ENCODE measurements at places on chromosomes 4 and X.

GRCh38 chr4:77229433-77229832, 72.4 kb downstream of the CCNG2 start:
- DNase-seq: no peak

- DNase-seq: no peak
These were observed 30.8 kb downstream of the GAB3 start for GRCh38 chrX:154720067-154720466.

GRCh38 chr4:80033581-80033980, 39.4 kb downstream of the ANTXR2 start:
- DNase-seq: no peak

DNA sequence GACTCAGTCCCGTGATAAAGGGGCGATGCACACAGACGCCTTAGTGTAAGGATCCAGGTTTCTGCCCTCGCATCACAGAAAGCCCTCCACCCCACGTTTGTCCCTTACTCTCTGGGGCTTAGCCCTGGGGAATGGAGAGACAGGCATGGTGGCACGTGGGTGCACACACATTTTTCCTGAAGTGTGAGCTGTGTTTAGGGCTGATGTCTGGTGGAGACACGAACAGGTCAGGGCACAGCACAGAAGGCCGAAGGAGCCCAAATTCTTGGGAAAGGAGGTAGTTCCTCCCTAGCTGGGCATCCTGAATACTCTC, 84.3 kb upstream of the DHRSX start:
- DNase-seq: no peak

- no peak for DNase-seq
These were observed 5.4 kb upstream of the CYTL1 start for GRCh38 chr4:5024673-5025072.

DNA sequence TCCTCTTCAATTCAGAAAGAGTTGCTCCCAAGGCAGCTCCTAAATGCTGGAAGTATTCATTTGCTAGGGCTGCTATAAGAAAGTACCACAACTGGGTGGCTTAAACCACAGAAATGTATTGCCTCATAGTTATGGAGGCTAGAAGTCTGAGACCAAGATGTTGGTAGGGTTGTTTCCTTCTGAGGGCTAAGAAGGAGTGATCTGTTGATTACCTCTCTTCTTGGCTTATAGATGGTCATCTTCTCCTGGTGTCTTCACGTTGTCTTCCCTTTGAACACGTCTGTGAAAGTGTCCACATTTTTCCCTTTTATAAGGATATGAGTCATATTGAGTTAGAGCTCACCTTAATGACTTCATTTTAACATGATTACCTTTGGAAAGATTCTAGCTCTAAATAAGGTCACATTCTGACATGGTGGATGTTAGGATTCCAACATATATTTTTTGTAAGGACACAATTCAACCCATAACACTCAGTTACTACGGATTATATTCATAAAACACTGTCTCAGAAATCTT, 266.3 kb downstream of the SPATA18 start:
- no peak for DNase-seq

DNA sequence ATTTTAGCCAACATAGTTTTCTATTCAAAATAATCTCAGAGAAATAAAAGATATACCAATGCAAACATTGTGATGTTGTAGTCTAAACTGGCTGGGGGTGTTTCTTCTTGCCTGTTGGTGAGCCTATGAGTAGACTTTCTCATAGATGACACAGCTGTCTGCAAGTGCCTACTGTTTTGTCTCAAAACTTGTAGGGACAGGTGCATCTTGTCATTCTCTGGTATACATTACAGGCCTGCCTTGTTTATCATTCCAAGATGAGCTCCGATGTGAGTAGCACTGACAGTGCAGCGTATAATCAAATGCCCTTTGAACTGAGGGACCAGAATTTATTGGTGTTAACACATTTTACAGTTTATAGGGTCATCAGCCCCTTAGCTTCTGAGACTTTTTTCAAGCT, 353.8 kb downstream of the PRDM5 start:
- no peak for DNase-seq

DNA sequence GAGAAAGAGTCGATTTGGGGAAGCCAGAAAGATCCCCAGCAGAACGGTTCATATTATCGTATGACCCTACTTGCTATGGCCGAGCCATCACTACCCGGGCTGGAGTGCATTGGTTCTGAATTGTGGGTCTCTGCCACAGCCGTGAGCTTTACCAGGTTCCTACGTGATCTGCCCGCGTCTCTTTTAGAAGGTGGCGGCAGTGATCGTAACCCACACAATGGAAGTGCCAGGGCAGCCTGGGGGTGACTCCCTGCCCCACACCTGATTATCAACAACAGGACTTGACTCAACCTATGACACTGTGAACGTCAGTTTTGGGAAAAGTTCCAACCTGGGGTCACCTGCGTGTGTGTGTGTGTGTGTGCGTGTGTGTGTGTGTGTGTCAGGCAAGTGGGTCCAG, 90.8 kb downstream of the SHOX start:
- DNase-seq: no peak

All from retinal pigment epithelial cell (primary cell).